ENCODE measurements at places on chromosomes 5 and 9. TPM values are rescaled to one million over a fixed set of nuclear protein-coding genes. Genes with fewer than 3 reads are reported as not detected.

Gene SLC46A2
- total RNA-seq, result 0.14 TPM

Gene TRMO
- total RNA-seq, result 11.5 TPM

Gene NUTM2G
- total RNA-seq, result not detected

Gene ANAPC2
- 64.6 TPM for total RNA-seq

Gene SPATA31A7
- not detected for total RNA-seq

Gene FNIP1
- total RNA-seq, result 36.1 TPM

Gene BARX1
- total RNA-seq, result 2.9 TPM

Gene ENTPD8
- total RNA-seq, result 27.9 TPM

Gene ECM2
- 8.2 TPM for total RNA-seq

Gene NTRK2
- 33.2 TPM for total RNA-seq

Gene SPINK5
- total RNA-seq, result 5.2 TPM

Gene KIF4B
- total RNA-seq, result not detected

Gene PRSS3
- total RNA-seq, result 61.2 TPM

Gene ECPAS
- 74.5 TPM for total RNA-seq

Gene FOXD4L3
- total RNA-seq, result not detected

Gene GPRIN1
- 1.1 TPM for total RNA-seq

Gene SUSD1
- 20.5 TPM for total RNA-seq

Gene MAMDC4
- total RNA-seq, result 38.6 TPM

Gene NCS1
- 50.3 TPM for total RNA-seq

Gene SCGB3A1
- 1.3 TPM for total RNA-seq

Gene ENTREP1
- 10.1 TPM for total RNA-seq

Gene CCDC183
- total RNA-seq, result 2.3 TPM

Gene LURAP1L
- total RNA-seq, result 25.2 TPM

Gene CCL28
- total RNA-seq, result 32.3 TPM

Gene C9orf153
- 0.23 TPM for total RNA-seq

Gene ELOVL7
- total RNA-seq, result 66.8 TPM
